Activated T-cell treated with anti-CD3 and anti-CD28 coated beads, Interleukin-2, amount 50 U/mL, for 48 hours (primary cell): ENCODE measurements at places on chromosomes 12 and 14.
A peak's percentile ranks its signal among the peaks of the same experiment; 100 is the strongest.

- DNase-seq = no peak
Observed at GRCh38 chr12:10067942-10068341, 30.8 kb downstream of the CLEC1A start.

DNA sequence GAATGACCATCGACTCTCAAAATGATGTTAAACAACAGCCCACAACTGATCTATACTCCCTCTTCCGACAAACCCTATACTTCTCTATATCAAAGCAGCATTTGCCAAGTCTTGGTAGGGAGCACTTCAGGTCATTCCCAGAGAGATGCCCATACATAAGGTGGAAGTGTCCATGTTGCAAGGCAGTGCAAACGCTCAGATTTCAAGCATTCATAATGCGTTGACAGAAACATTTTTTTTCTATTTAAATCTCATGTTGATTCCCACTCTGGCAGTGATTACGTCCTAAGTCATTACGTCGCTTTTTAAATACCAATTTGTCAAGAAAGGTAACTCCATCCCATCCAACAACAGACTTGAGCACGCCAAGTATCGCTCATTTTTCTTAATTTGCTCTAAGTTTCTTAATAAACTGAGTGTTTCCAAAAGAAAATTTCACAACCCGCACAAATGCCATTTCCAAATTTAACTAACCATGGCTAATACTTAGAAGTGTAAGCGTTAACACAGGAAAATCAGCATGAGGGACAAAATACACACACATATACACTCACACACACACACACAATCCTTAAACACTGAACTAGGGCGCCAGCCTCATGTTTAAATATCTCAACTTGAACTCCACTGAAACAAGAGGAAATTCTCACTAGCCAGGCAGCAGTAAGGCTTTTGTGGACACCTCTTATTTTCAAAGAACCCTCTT, 1.1 kb downstream of the GXYLT1 start:
- DNase-seq = no peak

DNA sequence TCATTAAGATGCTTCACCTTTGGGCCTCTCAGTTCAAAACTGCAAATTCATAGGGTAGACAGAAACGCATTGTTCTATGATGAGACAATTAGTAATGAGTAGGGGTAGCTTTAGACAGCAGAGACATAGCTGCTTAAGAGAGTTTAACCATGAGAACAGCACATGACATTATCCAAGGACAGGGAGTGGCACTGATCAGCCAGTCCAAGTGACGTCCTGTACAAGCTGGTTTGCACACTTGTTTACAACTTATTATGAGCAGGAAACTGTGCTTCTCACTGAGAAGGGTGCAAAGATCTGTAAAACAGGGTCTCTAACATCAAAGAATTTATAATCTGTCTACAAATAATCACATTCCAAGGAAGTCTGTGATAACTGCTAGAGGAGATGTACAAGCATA, 11.2 kb upstream of the SRSF5 start:
- no peak for DNase-seq

- no peak for DNase-seq
Observed at GRCh38 chr12:50082644-50083043, 2.5 kb upstream of the SMARCD1 start.

GRCh38 chr14:76419399-76419798, 43.5 kb downstream of the ESRRB start:
- no peak for DNase-seq

DNA sequence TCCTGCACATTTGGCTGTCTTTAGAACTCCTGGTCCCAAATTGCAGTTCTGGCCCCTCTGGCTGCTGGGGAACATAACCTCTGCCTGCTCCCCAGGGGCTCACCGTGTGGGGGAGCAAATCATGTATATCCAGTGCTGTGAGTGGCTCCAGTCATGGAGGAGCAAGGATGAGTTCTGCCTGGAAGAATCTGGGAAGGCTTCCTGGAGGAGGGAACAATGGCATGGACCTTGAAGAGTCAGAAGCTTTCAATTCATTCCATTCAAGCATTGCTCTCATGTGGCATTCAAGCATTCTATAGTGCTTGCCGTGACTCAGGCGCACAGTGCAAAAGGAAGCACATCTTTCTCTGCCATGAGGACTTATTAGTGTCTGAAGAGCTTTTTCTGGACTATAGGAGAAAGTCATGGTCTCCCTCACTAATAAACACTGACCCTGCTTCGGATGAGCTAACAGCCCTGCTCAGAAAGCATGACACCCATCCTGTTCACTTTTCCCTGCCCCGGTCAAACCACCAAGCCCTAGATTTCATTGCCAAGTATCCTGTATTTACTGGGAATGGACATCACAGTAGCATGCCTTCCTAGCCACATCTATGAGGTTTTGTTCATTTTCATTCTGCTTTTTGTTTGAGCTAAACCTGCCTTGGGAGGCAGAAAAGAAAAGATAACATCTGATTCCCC, 3.5 kb downstream of the IFI27 start:
- no peak for DNase-seq

DNA sequence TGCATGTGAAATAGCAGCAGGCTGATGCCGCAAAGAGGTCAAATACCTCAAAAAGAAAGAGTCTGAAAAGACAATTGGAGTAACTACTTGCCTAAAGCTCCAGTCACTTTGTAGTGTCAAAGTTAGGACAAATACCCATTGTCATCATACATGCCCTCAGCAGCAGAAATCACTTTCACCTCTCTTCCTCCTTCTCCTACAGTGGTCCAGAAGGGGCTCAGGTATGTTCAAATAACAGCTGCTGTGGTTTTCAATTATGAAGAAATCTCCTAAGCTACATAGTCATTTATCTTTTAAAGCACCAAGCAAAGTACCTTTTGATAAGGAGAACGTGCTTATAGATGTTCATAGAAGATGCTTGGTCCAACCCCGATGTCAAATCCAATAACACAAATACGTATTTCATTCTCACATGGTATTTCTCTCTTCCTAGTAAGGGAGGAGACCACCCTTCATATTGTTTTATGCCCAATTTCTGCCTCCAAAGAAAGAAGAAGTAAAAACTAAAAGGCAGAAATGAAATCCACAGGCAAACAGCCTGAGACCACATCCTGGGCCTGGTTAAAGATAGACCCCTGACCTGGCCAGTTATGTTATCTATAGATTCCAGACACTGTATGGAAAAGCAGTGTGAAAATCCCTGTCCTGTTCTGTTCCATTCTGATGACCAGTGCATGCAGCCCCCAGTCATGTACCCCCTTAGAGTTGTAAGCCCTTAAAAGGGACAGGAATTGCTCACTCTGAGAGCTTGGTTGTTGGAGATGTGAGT, 23.7 kb downstream of the GYS2 start:
- DNase-seq = no peak

DNA sequence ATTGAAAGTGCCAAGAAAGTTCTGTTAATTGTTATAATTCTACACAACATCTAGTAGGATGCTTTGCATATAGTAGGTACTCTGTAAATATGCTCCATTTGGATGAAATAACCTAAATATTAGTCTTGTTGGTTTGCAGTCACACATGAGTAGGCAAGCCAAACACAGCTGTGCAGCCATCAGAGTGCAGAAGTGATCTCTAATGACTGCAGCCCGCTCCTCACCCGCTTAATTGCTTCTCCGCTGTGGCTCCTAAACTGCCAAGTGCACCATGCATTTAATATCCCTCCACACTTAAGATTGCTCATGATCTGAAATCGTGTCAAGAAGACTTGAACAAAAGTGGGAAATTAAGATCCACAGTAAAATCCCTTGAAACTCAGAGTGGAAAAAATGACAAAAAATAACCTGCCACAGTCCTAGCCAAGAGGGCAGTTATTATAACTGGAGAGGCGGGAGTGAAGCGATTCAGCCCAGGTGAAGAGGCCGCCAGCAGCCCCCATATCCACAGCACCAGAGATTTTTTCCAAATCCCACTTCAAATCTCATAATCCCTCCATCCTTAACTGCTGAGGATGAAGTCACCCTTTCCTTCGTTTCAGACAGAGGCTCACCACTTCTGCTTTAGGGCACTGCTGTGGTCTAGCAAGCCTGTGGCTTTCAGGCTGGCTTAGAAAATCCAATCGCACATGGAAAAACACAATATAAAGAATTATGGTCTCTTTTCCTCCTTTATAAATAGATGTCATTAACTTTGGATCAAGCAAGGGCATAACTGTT, 69.5 kb downstream of the TMEM30B start:
- DNase-seq = no peak

DNA sequence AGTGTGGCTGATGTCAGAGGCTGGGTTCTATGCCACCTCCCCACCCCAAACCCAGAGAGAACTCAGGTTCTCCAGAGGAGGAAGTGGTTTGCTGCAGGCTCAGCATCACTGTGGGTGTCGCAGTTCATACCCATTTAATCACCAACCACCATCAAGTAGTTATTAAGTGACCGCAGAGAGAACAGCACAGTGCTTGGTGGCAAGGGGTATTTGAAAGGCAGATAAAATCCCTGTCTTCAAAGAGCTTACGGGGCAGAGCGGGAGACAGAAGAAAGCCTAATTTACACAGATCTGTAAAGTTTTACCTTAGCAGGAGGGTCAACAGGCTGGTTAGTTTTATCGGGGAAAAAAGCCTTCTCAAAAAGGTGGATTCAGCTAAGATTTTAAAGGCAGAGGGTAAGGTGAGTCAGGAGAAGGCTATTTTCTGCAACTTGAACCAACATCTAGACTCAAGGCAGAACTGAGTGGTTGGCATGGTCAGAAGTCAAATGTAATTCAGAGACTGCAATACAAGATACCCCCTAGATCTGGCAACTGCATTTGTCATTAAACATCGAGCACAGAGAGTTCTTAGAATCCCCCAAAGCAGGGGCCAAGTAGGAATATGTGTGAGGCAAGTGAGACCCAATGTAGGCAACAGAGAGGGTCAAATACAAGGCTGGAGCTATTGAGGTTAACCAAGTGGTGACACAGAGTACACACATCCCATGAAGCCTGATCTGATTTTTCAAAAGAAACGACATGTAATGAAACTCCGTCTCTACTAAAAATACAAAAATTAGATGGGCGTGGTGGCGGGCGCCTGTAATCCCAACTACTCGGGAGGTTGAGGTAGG, 13.2 kb downstream of the PXN start:
- DNase-seq = peak; percentile 76

DNA sequence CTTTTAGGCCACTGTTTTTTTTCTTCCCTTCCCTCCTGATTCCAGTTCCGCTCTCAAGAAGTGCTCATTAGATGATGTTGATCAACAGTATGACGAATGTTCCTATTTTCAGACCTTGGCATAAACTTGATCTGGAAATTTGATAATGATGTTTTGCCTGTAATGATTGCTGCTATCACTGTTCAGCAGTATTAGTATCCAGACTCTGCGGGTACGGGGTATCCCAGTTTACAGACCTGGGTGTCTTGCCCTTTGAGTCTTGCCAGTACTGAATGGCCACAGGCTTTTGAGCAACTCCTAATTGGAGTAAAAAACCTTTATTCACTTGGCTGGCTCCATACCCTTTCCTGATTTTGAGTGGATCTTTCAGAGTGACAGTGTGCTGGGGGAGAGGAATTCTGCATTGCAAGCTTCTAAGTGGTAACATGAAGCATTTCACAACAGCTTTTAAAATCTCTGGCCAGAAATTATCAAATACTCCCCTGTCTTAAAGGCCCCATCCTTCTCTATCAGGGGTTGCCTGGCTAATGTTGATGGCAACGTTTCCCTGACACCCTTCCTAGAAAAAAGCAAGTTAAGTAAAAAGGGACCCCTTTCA, 5.9 kb upstream of the ASB8 start:
- DNase-seq = no peak

DNA sequence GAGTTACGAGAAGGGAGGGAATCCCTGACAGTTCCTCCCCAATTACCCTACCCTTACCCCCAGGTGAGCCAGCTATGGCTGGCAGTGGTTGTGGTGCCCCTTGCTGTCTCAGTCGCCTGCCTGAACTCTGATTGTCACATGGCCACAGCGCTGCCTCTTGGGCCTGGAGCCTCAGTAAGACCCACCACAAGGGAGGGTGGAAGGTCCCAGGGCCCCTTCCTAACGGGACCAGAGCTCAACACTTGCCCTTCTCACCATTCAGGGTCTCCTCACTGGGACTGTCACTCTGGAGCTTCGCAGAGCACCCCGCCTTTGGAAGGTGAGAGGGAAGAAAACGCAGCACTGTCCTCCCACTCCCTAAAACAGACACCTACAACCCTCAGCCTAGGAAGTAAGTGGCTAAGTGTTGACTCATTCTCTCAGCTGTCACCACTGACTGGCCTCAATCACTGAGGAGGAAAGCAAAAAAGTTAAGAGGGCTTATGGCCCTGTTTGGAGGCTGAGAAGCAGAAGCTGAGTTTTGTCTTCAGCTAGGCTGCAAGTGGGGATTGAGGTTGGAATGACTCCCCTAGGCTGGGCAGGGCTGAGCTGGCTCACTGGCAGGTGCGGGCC, 1.0 kb downstream of the TMEM253 start:
- no peak for DNase-seq

DNA sequence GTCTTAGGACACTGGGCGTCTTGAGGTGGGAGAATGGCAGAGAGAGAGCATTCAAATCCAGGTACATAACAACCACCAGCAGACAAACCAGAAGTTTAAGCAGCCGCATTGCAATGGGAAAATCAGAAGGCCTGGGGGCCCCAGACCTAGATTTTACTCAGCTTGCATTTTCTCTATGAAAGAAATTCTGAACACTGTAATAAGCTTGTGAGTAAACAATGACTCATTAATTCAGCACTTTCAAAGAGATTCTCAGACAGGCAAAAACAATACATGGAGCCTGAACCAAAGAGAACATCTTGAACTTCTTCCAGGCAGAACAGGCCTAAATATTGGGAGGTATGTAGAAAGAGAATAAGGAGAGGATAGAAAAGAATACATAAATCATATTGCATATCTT, 69.8 kb upstream of the IFNG-AS1 start:
- no peak for DNase-seq

GRCh38 chr12:122789637-122790036, 15.3 kb downstream of the CCDC62 start:
- DNase-seq = no peak

- DNase-seq = no peak
Observed at GRCh38 chr12:97575403-97576193, 113.0 kb downstream of the RMST start.
